ENCODE measurements at places on chromosomes 3 and 15.
A peak's percentile ranks its signal among the peaks of the same experiment; 100 is the strongest.

DNA sequence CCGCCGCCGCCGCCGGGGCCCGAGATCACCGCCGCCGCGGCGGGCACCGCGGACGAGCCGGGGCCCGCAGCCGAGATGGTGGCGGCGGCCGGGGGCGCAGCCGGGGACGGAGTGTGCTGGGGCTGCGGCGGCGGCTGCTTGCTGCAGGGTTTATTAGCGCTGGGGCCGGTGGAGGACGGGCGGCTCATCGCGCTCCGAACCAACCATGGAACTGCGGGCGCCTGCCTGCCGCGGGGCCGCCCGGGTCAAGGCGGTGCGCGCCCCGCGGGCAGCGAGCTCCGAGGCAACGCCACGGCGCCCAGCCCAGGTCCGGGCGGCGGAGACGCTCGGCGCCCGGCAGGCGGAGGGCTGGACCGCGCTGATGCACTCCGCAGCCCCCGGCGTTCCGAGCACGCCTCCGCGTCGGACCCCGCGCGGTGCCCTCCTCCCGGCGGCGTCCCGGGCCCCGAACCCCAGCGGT, 277 bp downstream of the SIAH2 start:
- no peak for DNase-seq

DNA sequence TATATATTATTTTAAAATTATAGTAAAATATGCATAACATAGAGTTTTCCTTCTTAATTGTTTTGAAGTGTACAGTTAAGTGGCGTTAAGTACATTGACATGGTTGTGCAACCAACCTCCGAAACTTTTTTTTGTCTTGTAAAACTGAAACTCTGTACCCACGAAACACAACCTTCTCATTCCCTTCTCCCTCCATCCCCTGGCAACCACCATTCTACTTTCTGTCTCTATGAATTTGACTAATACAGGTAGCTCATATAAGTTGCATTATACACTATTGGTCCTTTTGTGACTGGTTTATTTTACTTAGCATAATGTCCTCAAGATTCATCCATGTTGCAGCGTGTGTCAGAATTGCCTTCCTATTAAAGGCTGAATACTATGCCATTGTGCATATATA, 179.4 kb downstream of the SATB1 start:
- DNase-seq = no peak

GRCh38 chr3:126341755-126342150, 15.5 kb downstream of the KLF15 start:
- DNase-seq = no peak

GRCh38 chr3:177069514-177070329, 127.6 kb downstream of the TBL1XR1 start:
- DNase-seq = no peak

DNA sequence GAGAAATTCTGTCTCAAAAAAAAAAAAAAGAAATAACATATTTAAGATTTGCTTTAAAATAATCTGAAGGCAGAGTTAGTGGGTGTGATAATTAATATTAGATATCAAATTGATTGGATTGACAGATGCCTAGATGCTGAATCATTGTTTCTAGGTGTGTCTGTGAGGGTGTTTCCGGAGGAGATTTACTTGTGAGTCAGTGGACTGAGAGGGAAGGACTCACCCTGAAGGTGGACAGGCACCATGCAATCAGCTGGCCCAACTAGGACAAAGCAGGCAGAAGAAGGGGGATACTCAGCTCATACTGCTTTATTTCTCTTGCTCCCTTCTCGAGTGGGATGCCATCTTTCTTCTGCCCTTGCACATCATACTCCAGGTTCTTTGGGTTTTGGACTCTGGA, 16.7 kb upstream of the RPL24 start:
- no peak for DNase-seq

GRCh38 chr3:23183731-23184130, 19.4 kb upstream of the UBE2E2 start:
- DNase-seq = no peak

- DNase-seq = no peak
These were observed 44.7 kb downstream of the DNAJB8 start for GRCh38 chr3:128421966-128422365.

- DNase-seq = no peak
These were observed 7.3 kb downstream of the TRA2B start for GRCh38 chr3:185930393-185931107.

DNA sequence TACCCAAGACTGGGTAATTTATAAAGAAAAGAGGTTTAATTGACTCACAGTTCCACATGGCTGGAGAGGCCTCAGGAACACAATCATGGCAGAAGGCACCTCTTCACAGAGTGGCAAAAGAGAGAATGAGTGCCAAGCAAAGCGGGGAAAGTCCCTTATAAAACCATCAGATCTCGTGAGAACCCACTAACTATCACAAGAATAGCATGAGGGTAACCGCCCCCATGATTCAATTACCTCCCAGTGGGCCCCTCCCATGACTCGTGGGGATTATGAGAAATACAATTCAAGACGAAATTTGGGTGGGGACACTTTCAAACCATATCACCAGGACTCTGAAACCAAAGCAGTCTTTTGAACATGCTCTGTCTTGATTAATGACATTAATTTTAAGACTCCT, 7.0 kb downstream of the RTP3 start:
- DNase-seq = peak; percentile 26

DNA sequence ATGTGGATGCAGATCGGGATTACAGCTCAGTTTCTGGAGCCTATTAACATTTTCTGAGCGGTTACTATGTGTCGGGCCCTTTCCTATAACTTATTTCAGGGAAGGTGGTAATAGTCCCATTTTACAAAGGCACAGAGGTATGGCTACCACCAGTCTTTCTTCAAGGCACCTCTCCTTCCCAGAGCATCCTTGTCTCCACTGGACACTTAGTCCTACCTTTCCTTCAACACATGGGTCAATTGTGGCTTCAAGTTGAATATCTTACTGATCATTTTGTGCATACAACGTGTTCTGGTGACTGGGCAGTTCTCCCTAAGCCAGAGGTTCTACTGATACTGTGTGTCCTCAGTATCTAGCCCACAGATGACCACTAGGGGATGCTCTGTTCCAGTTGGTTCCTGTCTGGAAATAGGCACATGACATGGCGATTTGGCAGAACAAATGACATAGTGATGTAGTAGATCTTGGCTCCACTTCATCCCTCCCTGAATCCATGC, 60.7 kb upstream of the CMTM8 start:
- DNase-seq = peak; percentile 28

DNA sequence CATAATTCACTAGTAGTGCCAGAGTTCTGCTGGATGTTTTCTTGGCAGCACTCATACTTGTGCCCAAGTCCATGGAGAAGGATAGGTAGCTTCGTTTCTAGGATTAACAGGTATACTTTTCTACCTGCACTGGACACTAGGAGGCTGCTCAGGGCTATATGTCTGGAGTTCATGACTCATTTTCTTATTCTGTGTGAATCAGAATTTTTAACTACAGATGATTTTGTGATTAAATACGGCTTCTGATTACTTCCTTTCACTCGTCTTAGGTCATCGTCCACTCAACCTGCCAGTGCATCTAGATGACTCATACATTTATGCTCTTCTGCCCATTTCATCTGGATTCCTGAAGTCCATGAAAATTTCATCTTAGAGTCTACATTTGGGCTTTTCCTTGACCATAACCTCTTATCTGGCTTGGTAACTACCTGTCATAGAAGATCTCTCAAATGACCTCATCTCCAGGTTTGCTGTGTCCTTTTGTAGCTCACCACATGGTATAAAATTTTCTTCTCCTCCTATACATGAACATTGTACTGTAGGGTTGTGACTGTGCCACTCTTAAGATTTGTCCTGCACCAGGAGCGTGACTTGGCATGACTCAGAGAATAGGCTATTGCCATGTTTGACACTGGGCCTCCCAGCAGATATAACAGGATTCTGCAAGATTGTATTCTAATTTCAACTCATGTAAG, 66.7 kb upstream of the GCSAM start:
- DNase-seq = no peak

DNA sequence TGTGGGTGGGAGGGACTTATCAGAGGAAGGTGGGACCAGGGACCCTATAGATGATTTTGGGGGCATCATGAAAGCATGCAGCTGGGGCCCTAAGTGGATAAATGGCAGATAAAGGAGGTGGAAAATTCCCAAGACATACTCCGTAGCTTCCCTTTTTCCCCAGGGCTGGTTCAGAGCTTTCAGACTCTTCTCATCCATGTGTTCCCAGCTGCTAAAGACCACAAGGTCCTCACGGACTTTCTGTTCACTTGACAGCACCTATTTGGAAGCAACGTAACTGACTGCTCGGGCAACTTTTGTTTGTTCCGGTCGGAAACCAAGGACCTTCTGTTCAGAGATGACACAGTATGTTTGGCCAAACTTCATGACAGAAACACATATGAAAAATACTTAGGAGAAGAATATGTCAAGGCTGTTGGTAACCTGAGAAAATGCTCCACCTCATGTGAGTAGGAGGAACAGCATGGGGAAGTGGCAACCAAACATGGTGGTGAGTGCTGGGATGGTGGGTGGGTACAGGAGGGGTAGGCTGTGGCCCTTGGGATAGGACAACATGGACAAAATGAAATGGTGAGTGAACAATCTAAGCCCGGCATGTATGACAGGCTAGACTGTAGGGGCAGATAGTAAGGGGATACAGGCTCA, 28.7 kb upstream of the SRPRB start:
- DNase-seq = no peak

DNA sequence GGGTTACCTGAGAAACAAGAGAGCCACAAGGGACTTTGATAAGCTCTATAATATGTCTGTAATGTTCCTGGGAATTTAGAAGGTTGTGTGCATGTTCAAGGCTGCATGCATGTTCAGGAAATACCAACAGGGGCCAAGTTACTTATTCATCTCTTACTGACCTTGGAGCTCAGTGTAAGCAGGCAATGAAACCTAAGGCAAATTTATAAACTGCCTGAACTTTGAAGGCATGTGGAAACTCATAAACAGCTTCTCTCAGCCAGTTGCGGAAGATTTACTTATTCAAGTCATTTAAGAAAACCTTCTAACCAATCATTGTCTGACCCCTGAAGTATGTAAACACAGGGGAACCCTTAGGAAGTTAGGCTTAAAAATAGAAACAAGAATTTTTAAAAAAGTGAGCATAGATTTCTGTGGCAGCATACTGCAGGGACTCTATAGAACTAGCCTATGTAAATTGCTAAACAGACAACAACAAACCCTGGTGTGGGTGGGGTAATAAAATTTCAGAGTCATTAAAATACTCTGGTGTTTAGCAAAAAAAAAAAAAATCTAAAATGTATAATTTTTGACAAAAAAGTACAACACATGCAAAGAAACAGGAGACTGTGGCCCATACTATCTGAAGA, 57.2 kb downstream of the SLC15A2 start:
- no peak for DNase-seq

DNA sequence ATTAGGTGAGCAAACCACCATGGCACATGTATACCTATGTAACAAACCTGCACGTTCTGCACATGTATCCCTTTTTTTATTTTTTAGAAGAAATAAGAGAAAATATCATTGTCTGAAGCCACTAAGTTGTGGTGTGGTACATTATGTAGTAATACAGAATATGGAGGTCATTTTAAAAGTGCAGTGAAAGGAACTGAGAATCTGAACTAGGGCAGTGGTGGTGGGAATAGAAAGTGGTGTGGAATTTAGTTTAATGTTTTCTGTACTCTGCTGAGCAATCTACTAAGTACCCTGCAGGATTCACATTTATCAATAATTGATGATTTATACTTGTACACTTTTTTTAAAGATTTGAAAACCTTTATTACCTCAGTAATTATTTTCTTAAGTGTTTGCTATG, 283.5 kb downstream of the CHL1 start:
- no peak for DNase-seq

GRCh38 chr15:69786136-69786701, 311.5 kb downstream of the TLE3 start:
- DNase-seq = no peak

- no peak for DNase-seq
These were observed 882 bp downstream of the CADM2 start for GRCh38 chr3:84959470-84960271.

DNA sequence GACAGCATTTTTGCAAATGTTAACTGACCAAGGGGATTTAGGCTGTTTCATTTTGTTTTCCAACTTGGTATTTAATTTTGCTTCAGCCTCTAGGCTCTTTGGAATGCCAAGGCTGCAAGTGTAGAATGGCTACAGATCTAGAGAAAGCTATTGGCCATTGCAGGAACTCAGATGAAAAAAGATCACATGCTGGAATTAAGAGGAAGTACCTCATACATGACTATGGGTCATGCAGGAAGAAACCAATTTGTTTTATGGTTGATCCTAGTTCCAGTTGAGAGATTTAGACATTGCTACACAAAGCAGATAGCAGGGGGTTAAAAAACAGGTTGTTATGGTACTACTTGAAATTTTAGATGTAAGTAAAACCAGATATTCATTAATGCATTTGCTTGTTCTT, 12.7 kb upstream of the CLDN16 start:
- DNase-seq = no peak

GRCh38 chr3:136106101-136106500, 90.0 kb downstream of the MSL2 start:
- DNase-seq = no peak

- DNase-seq = no peak
These were observed 295.5 kb downstream of the RPLP1 start for GRCh38 chr15:69748131-69748530.

DNA sequence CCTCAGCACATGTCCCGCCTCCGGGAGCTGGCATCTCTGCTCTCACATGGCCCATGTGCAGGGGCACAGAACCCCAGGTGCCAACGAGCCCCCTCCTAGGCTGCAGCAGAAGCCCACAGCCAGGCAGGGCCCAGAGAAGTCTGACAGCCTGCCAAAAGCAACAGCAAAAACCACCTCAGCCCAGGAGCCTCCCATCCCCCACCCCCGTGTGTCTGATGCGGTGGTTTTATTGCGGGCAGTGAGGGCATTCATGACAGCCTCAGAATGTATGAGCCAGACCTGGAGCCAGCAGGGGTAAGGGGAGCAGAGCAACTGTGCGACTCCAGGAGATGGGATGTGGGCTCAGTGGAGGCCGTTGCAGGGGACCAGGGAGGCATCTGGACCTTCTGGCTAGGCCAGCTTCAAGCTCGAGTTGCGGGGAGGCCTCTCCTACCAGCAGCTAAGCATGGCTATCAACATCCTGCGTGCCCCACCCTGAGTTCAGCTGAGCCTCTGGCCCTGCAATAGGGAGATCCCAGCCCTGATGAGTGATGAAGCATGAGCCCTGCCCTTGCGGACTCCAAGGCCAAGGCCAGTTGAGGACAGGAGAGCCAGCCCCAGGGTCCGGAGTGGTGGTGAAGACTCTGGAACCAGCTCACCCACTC, 52.5 kb downstream of the CYP11A1 start:
- DNase-seq = no peak

- DNase-seq = no peak
These were observed 546.8 kb downstream of the GBE1 start for GRCh38 chr3:81214631-81215030.
